ENCODE measurements at places on chromosomes 6 and 20.

DNA sequence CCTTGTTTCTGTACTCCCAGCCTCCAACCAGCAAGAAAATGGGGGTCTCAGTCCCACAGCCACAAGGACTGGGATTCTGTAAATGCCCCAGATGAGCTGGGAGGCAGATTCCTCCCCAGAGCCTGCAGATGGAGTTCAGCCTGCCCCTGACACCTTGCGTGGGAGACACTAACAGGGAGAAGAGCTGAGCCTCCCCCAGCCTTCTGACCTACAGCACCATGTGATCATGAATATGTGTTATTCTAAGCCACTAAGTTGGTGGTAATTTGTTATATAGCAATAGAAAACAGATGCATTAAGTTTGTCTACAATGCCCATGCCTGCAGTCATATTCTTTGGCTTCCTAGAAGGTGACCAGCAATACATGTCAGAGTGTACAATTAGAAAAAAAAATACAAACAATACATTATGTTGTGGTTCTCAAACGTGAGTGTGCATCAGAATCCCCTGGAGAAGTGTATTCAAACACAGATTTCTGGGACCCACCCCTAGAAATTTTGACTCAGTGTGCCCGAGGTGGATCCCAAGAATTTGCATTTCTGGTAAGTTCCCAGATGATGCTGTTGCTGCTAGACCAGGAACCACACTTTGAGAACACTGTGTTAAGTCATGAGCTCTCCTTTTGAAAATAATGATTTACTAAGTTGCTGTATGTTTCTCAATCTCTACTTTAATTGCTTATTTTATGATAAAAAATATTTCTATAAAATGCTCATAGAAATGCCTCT is 39.9 kb downstream of the SLC22A3 start:
- DNase-seq = no peak

- peak; percentile 12 for DNase-seq
Observed at GRCh38 chr20:57844626-57845596, 135.1 kb upstream of the PMEPA1 start.

DNA sequence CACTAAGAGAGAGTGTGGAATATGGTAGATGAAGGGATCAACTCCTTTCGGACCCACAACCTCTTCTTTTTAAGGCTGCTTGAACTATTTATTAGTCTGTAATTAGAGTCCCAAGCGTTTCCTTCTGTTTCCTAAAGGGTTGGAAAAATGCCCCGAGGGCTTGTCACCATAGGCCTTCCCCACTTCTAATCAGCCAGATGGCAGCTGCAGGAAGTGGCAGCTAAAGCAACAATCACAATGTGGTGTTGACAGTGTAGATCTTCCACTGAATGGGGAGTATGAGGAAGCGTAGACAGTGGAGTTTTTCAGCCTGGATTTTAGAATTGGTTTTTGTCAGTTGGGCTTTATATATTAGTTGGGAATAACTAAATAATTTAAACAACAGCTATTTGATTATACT is 40.6 kb downstream of the SLC35D3 start:
- DNase-seq = no peak

DNA sequence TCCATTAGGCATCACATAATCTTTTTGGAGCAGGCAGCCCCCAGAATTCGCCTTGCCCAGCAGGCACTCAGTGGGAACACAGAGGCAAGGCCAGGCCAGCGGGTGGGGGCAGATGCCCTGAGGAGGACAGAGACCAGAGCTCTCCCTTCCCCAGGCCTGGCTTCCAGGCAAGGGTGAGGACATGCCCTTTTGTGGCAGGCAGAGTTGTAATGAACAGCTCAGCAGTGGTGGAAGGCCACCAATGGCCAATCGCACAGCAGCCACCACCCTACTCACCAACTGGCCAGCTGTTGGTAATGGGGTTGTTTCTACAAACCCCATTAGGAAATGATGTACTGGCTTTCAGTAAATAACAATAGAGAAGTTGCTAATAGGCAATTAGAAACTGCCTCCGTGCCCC is 15.4 kb upstream of the DDO start:
- DNase-seq = no peak

DNA sequence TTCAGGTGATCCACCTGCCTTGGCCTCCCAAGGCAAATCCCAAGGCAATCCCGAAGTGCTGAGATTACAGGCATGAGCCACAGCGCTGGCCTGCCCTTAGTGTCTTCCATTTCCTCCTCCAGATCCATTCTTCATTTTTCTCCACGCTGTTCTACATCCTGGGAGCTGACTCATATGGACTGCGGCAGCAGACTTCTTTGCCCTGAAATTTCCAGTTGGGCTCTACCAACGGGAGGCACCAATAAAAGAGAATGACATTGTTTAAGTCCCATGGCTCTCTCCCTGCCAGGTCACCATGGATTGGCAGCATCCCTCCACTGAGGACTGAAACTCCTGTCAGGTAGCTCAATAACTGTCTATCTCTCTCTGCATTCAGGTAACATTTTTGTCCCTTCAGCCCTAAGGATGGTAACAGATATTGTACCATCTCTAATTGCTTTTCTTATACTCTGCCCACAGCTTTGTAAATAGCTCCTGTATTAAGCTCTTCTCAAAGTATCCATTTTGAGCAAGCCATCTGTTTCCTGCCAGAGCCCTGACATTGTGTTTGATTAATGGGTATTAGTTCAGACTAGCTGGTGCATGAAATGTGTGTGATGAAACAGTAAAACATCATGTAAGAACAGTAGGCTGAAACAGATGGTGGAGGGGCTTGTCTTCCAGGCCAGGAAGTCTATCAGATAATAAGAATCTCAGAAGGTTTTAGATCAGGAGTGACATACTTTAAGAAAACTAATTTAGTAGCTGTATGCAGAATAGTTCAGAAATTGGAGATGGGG is 3.6 kb downstream of the TBCC start:
- peak; percentile 60 for DNase-seq
